ENCODE measurements at places on chromosomes 5 and 9. TPM values are rescaled to one million over a fixed set of nuclear protein-coding genes. Genes with fewer than 3 reads are reported as not detected.

The IFNA2 gene
- not detected for total RNA-seq

The GAPT gene
- total RNA-seq: not detected

The FAM221B gene
- total RNA-seq: not detected

The SECISBP2 gene
- total RNA-seq: 38.8 TPM

The PCDHA3 gene
- total RNA-seq: 0.06 TPM

- DNase-seq: peak; percentile 82
Measured at GRCh38 chr5:39432696-39433530, 8.1 kb upstream of the DAB2 start.

DNA sequence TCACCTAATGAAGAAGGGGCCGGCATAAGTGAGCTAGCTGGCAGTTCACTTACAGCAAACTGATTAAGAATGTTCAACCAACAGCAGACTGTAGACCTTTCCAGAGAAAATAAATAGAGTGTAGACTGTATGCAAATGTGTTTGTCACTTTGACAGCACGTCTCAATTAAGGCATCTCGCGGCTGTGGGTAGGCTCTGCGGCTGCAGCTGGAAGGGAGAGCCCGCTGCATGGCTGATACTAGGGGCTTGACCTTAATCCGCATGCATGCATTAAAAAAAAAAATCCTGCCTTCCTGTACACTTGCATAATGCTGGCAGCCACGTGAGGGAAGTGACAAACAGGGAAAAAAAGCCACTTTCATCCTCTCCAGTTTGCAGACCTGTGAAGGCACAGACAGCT lies 82.3 kb downstream of the CRB2 start:
- no peak for DNase-seq

DNA sequence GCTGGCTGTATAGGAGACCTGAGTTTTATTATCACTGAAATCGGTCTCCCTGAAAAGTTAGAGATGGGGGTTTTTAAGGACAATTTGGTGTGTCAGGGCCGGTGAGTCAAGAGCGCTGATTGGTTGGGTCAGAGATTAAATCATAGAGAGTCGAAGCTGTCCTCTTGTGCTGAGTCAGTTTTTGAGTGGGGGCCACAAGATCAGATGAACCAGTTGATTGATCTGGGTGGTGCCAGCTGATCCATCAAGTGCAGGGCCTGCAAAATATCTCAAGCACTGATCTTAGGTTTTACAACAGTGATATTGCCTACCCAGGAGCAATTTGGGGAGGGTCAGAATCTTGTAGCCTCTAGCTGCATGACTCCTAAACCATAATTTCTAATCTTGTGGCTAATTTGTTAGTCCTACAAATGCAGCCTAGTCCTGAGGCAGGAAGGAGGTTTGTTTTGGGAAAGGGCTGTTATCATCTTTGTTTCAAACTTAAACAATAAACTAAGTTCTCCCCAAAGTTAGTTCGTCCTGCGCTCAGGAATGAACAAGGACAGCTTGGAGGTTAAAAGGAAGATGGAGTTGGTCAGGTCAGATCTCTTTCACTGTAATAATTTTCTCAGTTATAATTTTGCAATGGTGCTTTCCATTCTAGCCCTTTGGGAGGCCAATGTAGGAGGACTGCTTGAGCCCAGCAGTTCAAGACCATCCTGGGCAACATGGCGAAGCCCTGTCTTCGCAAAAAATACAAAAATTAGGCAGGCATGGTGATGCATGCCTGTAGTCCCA lies 31.6 kb upstream of the RFK start:
- DNase-seq: no peak

DNA sequence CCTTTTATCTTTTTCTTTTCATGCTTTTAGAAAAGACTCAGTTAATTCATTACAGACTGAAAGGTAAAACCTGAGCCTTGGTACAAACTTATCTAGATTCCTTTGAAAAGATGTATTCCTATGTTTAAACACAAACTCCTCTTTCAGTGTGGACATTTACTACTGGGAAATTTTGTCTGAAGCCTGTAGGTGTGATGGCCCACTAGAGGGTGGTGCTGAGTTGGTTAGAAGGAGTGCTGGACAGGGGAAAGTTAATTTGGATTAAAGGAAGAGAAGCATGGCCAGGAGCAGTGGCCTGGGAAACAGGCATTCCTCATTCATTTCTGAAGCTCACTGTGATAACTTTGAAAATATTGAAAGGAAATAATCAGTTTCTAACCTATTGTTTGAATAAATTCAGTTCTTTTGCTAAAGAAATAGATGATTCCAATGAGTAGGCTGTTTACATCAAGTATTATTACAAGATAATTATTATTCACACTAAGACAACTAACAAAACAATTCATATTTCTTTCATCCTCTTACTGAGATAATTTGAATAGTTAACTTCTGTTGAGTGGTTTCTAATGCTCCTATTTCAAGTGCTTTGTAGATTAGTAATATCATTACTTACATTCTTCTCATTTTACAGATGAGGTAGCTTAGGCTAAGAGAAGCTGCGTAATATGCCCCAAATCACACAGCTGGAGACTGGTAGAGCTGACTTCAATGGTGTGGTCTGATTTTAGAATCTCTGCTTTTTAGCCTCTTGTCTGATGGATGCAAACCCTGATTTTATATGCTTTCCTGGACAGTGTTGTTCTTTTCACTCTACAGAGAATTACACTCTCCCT lies 150.9 kb downstream of the ADGRV1 start:
- no peak for DNase-seq

DNA sequence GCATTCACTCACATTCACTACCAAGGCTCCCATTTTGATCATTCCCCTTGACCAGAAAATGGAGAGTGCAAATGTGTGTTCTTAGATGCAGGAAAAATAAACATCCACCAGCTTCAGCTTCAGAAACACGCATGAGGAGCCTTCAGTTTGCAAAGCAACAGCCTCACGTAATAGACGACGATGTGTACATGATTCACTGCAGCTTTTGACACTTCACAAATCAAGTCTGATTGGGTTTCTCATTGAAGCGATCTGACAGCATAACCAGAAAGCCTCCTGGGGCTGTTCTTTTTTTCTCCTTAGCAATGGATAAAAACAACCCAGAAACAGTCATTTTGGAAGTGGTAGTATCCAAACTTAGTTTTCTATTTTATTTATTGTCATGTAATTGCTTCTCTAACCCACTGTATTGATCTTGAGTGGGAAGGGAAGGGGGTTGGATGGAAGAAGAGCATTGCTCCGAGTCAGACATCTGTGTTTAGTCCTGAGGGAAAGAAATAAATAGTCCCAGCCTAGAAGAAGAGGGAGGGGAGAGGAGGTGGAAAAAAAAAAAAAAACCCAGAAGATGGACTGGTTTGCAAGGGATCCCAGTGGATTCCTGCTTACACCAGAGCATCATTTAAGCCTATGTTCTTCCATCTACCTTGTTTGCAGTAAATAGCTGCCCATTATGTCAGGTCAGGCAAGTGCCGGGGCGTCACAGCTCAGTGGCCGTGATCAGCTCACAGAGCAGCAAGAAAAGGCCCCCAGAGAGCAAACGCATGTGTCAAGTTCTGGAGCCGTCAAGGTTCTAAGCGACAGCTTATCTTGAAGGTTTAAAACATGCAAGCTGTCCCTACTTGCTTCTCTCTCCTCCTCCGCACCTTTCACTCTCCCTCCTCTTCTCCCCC lies 190.2 kb upstream of the SNX2 start:
- no peak for DNase-seq

DNA sequence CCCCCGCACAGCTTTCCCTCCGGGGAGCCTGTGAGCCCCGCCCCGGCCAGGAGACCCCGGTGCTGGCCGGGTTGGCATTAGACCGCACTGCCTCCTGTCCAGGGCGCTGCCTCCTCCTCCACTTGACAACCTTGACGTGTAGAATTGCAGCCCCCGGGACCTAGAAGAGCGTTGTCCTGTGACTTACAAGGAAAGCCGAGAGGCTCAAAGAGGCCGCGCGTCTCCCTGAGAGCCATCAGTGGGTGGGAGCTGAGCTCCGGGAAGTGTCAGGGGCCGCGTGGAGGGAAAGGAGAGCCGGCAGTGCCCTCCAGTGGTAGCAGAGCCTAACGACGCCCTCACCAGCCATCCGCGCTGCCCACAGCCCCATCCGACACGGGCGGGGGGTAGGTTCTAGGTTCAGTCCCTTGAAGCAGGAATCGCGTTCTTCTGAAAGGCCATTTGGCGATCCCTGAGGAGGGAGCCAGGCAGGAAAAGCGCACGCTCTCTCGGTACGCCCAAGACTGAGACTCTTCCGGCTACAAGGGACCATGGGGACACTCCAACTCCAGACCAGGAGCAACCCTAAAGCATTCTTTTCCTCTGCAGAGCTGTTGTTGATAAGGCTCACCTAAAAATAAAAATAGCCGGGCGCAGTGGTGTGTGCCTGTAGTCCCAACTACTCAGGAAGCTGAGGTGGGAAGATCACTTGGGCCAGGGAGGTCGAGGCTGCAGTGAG lies 40.6 kb upstream of the SAP30L start:
- DNase-seq: no peak

DNA sequence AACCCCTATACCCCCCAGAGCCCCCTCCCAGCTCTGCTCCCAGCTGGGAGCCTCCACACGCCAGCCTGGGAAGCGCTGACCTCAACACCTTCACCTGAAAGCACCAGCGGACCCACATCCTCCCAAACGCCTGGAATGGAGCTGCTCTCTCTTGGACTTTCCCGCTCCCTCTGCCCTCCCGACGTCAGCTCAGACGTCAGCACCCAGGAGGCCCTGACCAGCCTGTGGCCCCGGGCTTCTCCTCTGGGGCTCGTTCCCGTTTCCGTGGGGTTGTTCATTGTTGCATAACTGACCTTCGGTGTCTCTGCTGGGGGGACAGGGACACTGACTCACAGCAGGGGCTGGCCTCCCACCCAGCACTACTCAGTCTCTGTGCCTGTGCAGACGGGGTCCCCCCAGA lies 35.0 kb upstream of the SLC6A3 start:
- DNase-seq: no peak

GRCh38 chr5:131171276-131171810 lies 599 bp downstream of the LYRM7 start:
- no peak for DNase-seq

GRCh38 chr5:149240354-149240998 lies 31.2 kb upstream of the AFAP1L1 start:
- no peak for DNase-seq

GRCh38 chr9:111648066-111648465 lies 13.3 kb upstream of the GNG10 start:
- no peak for DNase-seq

DNA sequence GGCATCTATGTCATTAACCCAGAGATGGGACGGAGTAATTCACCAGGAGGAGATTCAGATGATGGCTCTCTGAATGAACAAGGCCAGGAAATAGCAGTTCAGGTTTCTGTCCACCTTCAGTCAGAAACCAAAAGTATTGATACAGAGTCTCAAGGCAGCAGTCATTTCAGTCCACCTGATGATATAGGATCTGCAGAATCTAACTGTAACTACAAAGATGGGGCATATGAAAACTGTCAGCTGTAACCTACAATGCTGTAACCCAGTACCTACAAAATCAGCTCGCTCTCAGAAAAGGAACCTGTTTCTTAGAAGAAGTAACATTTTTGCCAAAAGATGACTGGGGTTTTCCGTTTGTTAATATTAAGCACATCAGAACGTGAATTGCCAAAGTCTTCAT lies 14.7 kb downstream of the MFAP3 start:
- DNase-seq: no peak

GRCh38 chr5:51001227-51001923 lies 334.9 kb downstream of the PARP8 start:
- DNase-seq: no peak

- DNase-seq: peak; percentile 6
Measured at GRCh38 chr5:44332285-44332971, 56.8 kb downstream of the FGF10 start.

GRCh38 chr5:23419115-23419514 lies 88.3 kb upstream of the PRDM9 start:
- DNase-seq: peak; percentile 88

DNA sequence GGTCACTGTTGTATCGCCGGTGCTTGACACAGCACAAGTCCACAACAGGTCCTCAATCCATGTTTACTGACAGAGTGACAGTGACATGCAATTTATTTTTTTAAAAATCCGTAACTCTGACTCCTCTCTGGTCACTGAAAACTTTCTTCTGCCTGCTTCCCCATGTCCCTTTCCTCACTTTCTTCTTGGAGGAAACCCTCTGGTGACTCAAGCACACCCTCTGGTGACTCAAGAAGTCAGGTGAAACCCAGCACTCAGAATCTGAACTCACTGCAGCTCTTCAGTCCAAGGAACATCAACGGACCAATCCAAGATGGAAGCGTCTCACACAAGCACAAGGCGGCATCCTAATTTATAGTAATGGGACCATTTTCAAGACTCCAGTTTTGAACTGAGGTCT lies 245.9 kb downstream of the FSTL4 start:
- DNase-seq: no peak

DNA sequence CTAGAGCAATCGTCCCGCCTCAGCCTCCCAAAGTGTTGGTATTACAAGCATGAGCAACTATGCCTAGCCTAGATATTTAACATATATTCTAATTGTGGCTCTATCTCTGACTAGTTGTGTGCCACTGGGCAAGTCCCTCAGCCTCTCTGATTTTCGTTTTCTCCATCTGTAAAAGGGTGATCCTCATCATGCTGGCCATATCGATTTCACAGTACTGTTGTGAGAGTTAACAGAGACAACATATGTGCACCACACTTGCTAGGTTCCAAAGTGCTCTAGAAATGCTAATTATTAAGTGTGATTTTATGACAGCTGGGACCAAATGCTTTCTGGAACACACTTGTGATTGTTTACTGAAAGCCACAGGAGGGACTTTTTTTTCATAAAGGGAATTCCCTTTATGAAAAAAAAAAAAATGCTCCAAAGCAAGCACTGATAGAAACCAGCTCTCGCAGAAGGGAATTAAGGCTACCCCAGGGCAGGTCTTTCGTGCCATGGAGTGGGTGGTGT lies 78.5 kb upstream of the EPB41L4B start:
- no peak for DNase-seq

DNA sequence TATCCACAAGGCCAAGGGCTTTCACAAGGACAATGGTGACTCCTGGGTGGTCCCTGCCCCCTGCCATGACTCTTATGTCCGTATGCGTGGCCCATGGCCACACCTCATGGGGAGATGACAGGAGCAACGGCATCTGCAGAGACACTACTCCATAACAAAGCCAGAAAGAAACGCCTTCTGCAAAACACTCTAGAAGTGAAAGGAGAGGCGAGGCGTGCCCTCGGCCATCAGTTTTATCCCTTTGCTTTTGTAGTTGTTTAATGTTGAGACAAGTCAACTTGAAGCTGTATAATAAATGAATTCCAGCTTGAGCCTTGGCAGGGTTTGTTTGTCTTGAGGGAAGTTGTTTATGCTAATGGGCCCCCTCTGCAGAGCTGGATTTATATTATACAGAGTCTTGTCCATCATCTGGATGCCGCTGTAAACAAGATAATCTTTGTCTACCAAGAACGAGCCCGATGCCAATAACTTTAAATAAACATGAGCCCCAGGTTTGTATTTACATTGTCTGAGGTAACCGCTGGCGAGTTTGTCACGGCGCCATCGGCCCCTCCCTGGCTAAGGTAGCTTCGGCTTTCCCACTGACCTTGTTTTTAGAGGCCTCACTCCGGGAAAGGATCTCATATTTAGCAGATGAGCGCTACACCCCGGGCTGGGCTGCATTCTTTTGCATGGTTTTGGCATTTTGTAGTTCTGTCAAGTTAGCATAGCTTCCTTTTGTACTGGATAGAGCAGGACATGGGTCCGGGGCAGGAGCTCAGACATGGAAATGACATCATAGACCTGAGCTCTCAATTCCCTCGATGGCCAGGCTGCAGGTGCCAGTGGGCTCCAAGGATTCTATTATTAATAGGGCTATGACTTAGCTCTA lies 165.3 kb downstream of the ERCC6L2 start:
- no peak for DNase-seq
